Sciatic nerve (tissue), 2 donors: ENCODE measurements at places on chromosomes 5 and 9. TPM values are rescaled to one million over a fixed set of nuclear protein-coding genes. Genes with fewer than 3 reads are reported as not detected.

ERAP2 gene
- 14.8 TPM for total RNA-seq

KCNMB1 gene
- 1.4 TPM for total RNA-seq

IFNA21 gene
- total RNA-seq, result not detected

IFNB1 gene
- total RNA-seq, result not detected

ADAMTS6 gene
- total RNA-seq, result 3.8 TPM

MYMK gene
- total RNA-seq, result not detected

OTP gene
- total RNA-seq, result not detected

PLAC8L1 gene
- not detected for total RNA-seq

HTR1A gene
- total RNA-seq, result not detected

FOXI1 gene
- total RNA-seq, result not detected

HEMGN gene
- 6.4 TPM for total RNA-seq
